ENCODE measurements at places on chromosomes 7 and 10. TPM values are rescaled to one million over a fixed set of nuclear protein-coding genes. Genes with fewer than 3 reads are reported as not detected.

- no peak for DNase-seq
Measured at GRCh38 chr7:87712571-87712970, 84.4 kb downstream of the RUNDC3B start.

DNA sequence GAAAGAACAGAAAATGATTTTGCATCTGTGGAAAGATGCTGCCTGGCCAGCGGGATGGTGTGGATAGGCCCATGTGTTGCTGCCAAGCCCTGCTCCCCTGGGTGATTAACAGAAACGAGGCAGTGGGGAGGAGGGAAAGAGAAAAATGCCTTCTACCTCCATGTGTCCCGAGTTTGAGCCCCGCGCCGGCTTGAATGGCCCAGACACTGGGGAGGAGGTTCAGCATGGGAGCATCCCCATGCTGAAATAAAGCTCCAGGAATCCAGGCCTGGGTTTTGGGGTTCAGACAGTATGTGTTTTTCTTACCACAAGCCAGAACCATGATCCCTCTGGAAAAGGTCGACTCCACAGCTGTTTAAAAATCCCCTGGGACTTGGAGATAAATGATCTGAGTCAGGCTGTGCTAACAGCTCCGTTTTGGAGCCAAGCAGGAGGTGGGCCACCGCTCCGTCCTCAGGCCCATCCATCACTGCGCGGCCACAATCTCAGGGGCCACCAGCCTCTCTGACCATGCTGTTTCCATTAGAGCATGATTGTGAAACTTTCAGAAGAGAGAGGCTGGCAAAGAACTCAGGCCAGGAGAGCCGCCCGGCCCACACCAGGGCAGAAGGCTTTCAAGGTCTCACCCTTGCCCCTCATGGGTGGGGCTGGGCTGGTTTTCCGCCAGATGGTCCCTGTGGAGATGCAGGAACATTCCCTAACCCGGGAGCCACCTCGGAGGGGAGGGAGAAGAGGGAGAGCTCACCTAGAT is 299.7 kb downstream of the ZEB1 start:
- no peak for DNase-seq

GRCh38 chr10:93826355-93826754 is 67.4 kb upstream of the SLC35G1 start:
- DNase-seq: no peak

DNA sequence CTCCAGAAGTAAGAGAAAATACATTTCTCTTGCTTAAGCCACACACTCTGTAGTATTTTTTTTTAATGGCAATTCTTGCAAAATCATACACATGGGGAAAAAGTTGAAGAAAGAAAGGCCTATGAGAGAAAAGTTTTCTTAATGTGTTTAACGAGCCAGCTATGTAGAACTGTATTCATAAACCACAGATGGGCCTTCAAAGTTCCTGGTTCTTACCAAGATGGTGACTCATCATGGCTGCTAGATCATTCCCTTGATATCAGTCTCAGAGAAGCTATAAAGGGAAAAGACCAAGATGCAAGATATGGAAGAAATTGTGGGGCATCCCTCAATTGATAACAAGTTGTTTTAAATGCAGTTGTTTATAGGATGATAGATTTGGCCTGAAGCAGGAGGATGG is 992.7 kb upstream of the MBL2 start:
- DNase-seq: no peak

DNA sequence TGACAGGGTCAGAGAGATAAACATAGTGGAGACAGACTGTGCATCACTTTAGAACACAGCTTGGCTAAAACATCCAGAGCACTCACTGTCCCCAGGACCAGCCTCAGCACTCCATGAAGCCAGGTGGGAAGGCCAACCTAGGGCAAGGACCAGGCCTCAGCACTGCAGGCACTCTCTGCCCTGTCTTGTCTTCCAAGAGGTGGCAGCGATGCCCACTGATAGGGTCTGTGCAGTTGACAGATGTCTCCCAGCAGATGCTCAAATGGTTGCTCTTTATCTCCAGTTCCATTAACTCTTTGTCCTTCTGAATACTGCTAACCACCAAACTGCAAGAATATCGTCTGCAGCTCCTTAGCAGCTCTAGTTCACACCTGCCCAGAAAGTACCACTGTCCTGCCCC is 9.1 kb downstream of the DDX56 start:
- DNase-seq: no peak

GRCh38 chr7:68440866-68441265 is 1157.4 kb upstream of the AUTS2 start:
- DNase-seq: no peak

- no peak for DNase-seq
Measured at GRCh38 chr10:53064614-53065013, 292.0 kb upstream of the MBL2 start.

DNA sequence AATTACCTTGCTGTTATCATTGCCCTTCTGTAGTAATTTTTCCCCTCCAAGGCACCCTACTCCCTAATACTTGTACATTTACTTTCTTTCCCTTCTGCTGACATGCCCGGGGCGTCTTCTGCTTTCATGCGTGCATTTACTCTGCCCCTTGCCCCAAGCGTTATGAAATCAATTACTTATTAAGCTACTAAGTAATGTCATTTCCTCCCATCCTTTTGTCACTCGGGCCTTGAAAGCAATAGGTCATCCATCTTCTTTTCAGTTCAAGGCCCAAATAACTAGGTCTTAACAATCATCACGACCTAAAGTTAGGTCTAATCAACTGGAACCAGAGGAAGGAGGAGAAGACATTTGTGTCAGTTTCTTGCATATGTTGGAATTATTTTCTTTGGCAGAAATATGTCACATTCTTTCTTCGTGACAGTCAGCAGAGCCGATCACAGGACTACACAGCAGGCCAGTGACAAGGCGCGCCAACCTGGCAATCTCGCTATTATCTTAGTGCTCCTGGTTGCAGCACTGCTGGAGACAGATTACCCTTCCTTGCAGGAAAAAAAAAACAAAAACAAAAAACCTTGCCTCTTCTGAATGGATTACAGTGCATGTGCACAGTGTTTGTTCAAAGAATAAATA is 179.2 kb downstream of the RELN start:
- peak; percentile 4 for DNase-seq

GRCh38 chr10:15370856-15371701 is at the start of gene FAM171A1:
Gene FAM171A1 (minus strand): TSS chr10:15371289. CDS start chr10:15371052, 237 bp downstream.
- DNase-seq: peak; percentile 53

GRCh38 chr7:117004899-117005298 is 51.6 kb downstream of the ST7 start:
- no peak for DNase-seq

DNA sequence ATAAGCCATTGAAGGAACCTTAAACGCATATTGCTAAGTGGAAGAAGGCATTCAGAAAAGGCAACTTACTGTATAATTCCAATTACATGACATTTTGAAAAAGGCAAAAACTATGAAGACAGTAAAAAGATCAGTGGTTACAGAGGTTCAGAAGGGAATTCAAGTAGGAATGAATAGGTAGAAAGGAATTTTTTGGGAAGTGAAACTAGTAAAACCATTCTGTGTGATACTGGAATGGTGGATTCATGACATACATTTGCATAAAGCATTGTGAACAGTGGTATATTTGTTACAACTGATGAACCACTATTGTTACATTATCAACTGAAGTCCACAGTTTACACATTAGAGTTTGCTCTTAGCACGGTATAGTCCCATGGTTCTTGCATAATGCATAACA is 114.2 kb upstream of the GPR22 start:
- no peak for DNase-seq

GRCh38 chr10:112424651-112425050 is 22.1 kb downstream of the ZDHHC6 start:
- DNase-seq: no peak

DNA sequence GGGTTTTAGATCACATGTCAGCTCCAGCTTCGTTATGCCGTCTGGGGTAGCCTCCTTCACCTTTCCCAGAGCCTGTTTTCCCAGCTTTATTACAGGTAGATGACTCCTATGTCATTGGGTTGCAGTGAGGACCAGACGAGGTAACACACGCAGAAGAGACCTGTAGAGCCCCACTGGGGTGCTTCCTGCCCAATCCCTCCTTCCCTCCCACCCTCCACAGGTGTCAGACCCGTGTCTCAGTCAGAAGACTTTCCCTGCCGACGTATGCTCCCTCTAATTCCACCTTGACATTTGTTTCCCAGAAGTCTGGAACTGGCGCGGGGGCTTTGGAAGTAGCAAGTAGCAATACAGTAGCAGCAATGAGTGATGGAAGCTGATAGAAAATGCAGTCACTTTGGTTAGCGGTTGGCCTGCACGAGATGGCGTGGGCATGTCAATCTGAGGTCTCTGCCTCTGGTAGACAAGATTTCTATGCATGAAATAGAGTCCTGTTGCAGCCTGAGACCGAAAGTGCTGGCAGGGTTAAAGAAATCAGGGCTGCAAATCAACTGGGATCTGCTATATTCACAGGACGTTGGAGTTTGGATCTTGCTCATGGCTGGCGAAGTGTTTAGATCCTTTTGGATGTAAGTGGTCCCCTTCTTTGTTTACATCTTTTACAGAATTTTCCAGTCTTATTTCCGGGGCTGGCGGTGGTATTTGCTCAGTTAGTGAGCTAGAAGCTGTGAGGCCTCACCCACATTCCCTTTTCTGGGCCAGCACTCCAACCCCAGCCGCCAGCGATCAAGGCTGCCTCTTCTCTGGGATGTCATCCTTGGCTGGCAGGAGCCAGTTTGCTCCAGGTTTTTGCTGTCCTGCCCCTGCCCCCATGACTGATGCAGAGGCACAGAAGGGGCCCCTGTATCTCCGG is 78.3 kb upstream of the KMT2C start:
- DNase-seq: no peak

DNA sequence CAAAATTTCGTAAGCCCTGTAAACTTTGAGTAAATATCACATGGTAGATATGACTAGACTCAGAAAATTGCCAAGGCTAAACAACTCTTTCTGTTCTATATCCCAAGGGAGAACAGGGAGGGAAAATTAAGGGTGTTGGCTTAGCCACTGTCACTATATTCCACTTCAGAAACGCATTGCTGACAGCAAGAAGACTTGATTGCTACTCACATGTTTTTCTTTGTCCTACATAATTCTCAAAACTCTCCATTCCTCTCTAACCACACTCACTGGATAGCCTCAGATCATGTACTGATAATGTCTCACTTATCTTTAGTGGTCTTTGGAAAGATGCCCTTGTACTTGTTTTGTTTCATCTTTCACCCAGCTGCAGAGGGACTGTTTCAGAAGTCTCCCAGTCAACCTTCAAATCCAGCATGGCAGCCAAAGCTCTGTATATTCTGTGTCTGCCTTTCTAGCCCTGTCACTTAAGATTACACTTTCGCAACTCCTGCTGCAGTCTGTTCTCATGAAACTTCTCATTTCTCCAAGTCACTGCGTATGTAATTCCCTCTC is 582.4 kb upstream of the FZD8 start:
- no peak for DNase-seq

- DNase-seq: peak; percentile 37
Measured at GRCh38 chr10:44383749-44384600, 922 bp downstream of the CXCL12 start.

DNA sequence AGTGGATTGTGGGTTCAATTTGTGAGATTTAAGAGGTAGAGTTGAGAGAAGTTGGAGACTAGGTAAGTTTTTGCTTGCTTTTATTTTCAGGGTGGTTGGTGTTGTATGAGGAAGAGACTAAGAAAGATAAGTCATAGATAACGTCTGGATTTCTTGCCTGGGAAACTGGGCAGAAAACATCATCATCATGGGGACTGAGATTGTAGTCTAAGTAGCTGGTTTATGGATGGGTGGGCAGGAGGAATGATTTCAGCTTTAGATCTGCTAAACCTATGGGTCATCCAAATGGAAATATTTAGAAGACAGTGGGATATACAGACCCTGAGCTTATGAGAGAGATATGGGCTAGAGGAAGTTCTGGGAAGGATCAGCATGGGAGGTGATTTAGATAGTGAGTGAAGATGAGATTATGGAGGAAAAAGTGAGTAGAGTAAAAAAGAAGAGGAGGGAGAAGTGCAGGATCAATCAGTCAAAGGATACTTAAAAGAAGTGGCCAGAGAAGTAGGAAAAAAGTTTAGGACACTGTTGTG is 169.8 kb downstream of the WNT2 start:
- no peak for DNase-seq

- DNase-seq: no peak
Measured at GRCh38 chr10:30176182-30176581, 116.8 kb upstream of the JCAD start.

DNA sequence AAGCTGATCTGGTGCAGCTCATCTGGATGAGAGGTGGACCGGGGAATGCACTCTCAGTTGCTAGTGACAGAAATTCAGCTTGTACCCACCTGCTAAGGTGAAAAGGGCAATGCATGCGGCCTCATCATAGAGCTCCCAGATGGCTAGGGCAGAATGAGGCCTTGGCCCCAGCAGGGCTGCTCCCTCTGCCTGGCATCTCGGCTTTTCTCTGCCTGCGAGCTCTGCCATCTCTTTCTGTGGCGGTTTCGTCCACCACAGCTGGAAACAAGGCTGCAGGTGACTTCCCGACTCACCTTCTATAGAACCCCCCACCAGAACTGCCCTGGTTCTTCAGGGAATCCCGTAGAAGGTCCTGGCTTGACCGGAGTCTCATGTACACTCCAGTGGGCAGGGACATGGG is 60.1 kb downstream of the TACC2 start:
- no peak for DNase-seq

GRCh38 chr7:157908006-157908782 is 571.4 kb downstream of the DNAJB6 start:
- DNase-seq: no peak

TLX1 gene
- polyA plus RNA-seq: not detected

IRF5 gene
- polyA plus RNA-seq: 8.7 TPM

PLXNA4 gene
- 0.12 TPM for polyA plus RNA-seq

RNF148 gene
- polyA plus RNA-seq: not detected

DDC gene
- polyA plus RNA-seq: 2.1 TPM

ZNF727 gene
- polyA plus RNA-seq: not detected

MEIG1 gene
- polyA plus RNA-seq: 0.66 TPM

LEP gene
- not detected for polyA plus RNA-seq

ITPRID1 gene
- polyA plus RNA-seq: not detected

NOS3 gene
- polyA plus RNA-seq: 0.51 TPM

PIK3AP1 gene
- polyA plus RNA-seq: 1.9 TPM
